ENCODE measurements at places on chromosomes 12 and 14. TPM values are rescaled to one million over a fixed set of nuclear protein-coding genes. Genes with fewer than 3 reads are reported as not detected.

DNA sequence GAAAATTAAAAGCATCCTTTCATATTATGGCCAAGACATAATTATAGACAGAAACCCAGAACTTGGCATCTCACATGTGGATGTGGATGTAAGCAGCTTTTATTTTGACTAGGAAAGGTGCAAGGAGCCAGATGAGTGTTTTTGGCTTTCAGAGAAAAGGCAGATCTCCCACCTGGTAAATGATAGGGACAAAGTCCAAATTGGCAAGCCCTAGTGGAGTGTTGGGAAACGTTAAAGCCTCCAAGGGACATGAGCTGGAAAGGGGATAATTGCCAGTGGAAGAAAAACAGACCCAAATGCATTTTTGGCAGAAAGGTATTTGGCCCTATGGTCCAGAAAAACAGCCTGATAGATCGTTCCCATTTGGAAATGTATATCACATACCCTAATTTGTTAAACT lies 60.1 kb downstream of the KLHL28 start:
- no peak for DNase-seq

- DNase-seq, result no peak
These were observed 17.3 kb downstream of the NFKBIA start for GRCh38 chr14:35387219-35387618.

DNA sequence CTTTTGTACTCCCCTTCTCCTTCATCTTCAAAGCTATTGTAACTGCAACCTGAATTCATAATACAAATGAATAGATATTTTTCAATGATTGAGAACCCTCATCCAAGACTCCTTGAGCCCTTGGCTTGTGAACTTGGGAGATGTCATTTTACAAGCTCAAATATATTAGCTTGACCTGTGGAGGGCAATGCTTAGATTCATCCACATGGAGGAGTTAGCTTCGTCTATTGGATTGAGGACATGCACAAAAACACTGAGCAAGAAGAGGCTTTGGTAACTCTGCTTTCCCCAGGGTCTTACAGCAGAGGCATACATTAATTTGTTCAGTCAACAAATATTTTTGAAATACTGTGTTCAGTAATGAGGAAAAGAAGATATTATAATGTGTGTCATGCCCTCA lies 101.1 kb downstream of the OTOGL start:
- DNase-seq, result no peak

- no peak for DNase-seq
These were observed 12.7 kb downstream of the RILPL1 start for GRCh38 chr12:123520567-123521474.

DNA sequence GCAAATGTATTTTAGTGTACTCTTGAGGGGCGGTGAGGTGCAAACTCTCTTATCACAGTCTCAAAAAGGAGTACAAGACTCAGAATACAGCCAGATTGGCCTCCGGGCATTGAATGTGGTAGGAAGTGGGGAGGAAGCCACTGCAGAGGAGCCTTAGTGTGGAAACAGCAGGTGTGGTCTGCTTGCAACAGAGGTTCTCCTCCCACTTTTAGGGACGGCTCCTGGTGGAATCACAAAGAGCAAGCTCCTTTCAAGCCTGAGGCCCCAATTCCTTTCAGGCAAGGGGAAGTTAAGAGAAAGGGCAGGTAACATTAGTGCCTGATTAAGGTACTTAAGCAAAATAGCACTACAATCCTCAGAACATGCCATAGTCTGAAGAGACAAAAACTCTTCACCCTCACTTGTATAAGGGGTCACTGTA lies 23.7 kb upstream of the SLC2A3 start:
- no peak for DNase-seq

DNA sequence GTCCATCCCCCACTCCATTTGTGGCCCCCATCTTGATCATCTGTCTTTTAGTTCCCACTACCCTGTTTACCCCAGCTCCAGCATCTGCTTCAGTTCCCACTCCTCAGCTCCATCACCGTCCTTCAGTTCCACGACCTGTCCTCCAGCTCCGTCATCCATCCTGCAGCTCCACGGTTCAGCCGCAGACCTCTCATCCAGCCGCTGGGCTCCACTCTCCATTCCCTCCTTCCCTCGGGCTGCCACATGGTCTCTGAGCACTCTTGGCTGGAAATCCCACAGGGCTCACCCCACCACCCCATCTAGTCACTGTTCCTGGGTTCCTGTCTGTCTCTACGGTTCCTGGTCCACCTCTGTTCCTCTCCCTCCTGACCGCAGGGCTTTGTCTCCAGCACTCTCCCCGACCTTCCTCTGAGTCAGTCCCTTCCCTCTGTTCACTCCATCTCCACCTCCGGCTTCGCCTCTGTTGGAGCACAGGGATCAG lies 3.3 kb upstream of the P3H3 start:
- DNase-seq, result no peak

DNA sequence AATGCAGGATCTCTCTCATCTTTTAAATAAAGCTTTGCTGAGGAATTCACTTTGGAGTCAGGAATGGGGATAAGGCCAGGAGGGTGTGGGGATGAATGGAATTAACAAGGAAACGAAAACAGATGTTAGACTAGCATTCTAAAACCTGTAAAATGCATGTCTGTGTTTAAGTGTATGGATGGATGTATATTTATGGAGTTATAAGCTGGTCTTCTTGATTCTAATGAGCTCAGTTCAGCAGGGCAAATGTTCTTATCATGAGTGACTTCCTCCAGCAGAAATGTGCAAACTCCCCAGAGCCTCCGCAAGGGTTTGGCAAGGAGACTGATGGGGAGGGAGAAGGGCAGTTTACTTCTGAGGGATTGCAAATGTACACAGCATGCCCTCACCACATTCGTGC lies 149.1 kb downstream of the NTF3 start:
- DNase-seq, result no peak

GRCh38 chr12:122371475-122372045 lies 50.9 kb downstream of the CLIP1 start:
- DNase-seq, result no peak

DNA sequence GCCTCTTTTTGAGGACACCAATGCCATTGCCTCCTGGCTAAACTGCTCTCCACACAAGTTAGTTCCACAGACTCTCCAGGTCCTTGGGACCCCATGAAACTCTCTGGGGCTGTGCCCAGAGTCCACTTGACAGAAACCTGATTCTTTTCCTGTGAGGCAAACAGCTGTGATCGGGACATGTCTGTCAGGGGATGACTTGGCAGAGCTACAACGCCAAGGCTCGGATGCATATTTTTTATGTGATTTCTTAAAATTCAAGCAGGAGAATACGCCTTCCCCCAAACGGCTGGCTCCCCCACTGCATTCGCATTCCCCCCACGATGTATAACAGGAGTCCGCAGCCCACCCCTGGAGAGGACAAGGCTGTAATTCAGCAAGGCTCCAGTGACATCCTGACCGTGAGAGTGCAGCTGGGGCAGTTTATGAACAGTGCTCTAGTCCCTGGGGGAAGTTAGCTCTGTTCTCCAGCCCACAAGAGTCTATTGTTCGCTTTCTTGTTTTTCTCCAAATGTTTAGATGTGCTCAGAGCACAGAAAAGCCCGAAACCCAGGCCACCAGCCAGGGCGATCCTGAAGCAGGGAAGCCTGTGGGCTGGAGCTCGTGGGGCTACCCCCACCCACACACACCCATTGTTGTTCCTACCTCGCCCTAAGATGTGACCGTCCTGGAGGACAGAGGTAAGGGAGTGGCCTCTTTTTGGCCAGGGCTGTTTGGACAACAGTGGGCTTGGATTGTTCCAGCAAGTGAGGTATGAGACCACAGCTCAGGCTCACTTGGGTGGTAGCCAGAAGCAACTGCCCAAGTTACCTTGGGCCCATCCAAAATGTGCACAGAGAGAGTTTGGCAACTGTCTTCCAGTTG lies 159.5 kb downstream of the ZFP36L1 start:
- no peak for DNase-seq

GRCh38 chr14:104801520-104802393 lies 856 bp downstream of the ZBTB42 start:
- no peak for DNase-seq

The PCNX4 gene
- 81.3 TPM for total RNA-seq

The SERPINA9 gene
- total RNA-seq, result 0.34 TPM

The RASSF9 gene
- 1.4 TPM for total RNA-seq

The SDS gene
- total RNA-seq, result not detected
